ENCODE measurements at places on chromosomes 1 and 21.

DNA sequence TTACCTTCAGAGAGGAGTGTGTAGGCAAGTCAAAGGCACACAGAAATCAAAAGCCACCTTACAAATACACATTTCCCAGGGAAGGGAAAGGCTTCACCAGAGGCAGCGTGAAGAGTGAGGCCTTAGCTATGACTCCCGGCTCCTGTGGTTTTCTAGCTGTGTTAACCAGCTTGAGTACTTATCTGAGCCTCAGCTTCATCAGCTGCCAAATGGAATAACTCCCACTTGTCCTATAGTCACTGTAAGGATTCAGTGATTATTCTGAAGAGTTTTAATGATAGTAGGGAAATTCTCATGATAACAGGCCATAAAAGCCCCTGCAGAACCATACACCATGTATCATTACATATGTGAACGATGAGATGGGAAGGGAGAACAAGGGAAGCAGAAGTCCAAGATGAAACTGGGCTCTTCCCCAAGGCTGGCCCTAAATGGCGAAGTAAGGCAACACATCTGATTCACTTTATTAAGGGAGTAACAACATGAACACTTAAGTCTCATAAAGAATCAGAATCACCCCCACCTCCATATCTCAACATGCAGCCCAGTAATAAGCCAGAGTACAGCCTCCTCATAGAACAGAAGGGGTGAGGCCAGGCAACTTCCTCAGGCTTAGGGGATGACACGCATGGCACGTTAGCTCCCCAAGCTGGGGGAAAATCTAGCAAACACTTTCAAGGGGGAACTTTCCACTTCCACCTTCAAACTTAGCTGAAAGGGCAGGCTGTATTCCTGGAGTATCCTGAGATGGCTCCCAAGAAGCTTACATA lies 63.7 kb downstream of the SLC66A1 start:
- DNase-seq, result no peak

GRCh38 chr1:204313675-204314074 lies 46.1 kb downstream of the PLEKHA6 start:
- DNase-seq, result no peak

DNA sequence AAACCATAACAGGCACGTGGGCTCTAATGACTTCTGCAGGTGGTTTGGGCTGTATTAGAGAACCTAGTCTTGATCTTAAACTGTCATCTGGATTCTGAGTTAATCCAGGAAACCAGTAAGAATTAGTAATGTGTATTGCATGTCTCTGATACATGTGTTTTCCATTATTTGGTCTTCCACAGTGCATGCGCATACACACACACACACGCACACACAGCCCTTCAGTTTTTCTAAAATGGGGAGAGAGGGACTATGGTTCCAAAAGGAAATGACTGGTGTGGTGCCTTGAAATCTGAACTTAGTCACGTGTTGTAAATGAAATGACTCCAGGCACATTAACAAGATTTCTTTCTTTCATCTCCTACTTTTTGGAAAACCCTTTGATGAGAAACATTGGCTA lies 67.6 kb downstream of the OLFML2B start:
- DNase-seq, result no peak

DNA sequence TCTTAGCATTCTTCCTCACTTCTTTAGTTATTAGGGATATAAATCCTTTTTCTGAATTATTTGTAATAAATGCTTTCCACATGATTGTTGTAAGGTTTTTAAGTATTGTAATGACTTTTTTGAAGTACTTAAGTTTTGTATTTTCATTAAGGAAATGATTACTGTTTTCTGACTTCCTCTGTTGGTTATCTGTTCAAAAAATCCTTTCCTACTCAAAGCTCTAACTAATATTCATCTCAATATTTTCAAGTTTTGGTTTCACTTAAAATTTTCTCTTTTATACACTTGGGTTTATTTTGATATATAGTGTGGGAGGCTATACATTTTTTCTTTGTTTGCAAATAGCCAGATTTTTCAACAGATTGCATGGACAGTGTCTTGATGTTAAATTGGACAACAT lies 59.9 kb upstream of the NHLH2 start:
- no peak for DNase-seq

DNA sequence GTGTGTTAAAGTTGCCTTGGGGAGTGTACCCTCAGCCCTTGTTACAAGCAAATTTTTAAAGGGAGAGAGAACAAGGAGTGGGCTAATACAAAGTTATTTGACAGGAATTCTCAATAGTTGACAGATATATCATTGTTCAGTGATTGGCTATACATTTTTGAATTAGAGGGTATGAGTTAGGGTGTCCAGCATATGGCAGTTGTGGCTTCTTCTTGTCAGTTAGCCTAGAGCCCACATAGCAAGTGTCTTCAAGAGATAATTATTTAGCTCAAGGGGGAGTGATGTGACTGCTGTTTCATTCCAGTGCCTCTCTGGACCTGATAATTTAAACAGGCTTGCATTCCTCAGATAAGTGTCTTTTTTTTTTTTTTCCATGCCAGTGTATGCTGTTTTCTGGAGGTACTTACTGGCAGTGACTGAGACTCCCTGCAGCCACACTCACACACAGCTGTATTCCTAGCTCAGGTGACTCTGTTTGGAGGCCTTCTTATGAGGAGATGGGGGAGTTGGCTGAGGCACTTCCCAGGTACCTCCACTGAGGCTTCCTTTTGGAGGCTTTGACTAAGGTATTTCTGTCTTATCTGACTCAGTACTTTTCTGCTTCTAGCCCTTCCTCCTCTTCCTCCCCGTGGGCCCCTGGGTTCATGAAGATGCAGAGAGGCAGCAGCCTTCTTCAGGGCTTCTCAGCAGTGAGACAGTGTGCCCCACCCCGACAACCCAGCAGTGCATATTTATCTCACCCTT lies 32.3 kb downstream of the IVNS1ABP start:
- DNase-seq, result no peak

DNA sequence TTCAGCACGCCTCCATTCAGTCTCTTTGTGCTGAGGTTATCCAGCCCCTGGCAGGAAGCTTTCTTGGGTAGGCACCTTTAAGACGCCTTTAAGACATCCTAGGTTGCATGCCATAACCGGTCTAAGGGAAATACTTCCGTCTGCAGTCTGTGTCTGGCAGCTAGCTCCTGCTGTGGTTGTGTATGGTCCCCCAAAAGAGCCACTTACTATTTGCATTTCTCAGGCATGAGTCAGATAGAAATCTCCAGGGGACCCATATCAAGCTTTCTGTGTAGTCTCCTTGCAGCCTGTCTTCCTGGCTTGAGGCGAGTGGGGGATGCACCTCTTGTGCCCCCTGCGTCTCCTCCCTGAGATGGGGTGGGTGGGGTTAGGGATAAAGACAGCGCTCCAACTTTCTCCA lies 10.0 kb upstream of the RYR2 start:
- DNase-seq, result no peak

DNA sequence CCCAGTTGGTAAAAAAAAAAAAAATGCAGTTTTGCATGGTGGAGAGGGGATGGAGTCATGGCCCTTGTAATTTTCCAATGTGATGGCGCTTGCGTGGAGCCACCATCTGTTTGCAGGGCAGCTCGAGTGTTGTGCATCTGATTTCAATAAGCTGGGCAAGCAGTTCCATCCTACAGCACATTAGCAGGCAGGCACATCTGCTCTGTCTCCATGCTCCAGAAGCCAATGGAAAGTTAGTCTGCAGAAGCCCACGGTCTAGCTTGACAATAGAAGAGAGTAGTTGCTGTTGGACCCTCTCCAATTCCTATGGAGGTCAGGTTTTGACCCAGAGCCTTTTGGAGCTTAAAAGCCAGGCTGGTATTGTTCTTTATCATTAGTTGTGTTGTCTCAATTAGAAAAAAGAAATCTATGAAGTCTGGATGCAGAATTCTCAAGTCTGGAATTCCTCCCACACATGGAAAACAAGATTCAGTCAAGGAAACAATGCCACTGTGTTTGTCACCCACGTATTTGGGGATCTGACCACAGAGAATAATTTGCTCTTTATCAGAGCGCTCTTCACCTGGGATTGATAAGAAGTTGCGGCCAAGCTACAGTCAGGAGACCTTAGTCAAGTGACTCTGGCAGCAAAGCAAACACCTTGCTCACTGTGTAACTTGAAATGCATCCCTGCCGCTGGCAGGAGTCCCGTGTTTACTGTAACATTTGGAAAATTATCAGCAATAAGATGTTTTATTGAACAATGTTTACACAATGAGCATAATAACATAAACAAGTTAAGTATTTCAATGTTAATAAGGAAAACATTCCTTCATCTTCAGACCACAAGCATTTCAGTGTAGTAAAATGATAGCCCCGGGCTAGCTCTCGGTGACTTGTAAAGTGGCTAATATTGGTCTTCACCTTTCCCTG lies 20.7 kb downstream of the NGF start:
- DNase-seq, result no peak

DNA sequence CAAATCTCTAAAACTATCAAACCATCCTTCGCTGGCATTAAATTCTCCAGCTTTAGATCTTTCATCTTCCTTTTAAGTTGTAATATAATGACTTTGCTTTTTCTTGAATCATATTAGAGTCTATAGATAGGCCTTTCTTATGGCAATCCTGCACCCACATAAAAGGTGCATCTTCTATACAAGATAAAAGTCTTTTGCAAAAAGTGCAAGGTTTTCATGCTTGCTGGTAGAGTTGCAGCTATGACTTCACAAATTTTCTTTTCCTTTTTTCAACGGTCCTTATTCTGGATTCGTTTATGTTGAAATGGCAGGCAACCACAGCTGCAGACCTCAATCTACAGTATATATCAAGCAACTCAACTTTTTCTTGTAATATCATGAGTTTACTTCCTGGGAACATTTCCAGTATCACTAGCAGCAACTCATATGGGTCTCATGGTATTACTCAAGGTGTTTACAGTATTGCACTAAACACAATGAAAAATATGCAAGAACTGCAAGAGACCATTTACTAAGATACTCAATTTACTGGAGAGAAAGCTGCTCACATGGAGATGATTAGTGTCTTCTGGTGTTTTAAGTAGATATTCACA lies 22.1 kb downstream of the OMA1 start:
- no peak for DNase-seq

GRCh38 chr1:38183096-38183495 lies 136.5 kb upstream of the POU3F1 start:
- no peak for DNase-seq

Data from stimulated activated CD4-positive, alpha-beta T cell treated with anti-CD3 and anti-CD28 coated beads, TNF-alpha, amount 100 ng/mL, for 1 hour (primary cell).